ENCODE measurements at places on chromosomes 4 and X.

DNA sequence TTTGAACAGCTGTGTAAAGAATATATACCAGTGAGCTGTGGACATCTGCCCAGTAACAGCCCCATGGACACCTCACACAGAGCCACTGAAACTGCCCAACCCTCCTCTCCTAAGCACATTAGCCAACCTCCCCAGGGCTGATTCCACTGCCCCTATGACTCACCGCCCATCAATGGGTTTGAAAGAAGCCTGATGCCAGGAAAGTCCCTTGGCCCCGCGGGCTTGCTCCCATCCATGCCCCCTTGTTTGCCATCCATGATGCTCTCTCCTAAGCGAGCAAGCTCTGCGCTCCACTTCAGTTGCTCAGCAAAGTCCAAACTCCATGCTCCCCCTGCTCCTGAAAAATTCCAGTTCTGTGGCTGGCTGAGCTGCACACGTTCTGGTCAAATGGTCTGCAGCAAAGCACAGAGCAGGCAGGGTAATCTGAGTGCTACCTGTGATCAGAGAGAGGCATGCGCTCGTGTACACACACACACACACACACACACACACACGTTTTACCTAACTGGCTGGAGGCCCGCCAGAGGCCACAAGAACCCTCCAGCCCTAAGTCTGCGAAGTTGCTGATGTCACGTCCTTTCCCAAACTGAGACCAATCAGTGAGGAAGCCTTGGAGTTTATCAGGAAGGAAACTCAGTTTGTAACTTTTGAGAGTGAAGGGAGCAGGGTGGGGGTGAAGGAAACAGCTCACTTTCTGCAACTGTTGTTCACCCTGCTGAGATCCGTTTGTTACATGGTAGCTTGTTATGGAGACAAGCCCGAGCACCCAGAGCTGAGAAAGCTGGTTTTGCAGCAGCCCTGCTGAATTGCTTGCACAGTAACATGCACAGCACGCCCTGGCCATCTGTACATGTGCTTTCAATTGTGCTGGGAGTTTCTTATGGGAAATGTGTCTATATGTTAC, at the start of gene ASB9:
TSS of gene ASB9 (minus strand) at position 466 of the 904 bp plus-strand sequence. CDS start at position 257, 209 bp downstream.
- no peak for DNase-seq

DNA sequence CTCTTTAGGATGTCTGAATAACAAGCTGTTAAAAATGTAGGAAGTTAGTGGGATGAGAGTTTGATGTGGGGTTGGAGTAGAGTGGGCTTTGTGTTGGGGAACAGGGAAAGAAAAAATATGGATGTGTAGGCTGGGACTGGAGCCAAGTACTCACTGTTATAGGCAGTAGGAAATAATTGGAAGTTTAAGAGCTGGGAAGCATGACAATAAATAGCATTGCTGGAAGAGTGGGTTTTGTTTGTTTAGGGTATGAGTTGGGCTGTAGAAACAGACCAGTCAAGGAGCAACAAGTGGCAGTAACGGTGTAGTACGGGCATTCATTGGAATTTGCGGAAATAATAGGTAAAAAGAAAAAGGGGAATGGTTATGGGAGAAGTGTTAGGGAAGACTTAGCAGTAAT, 81.6 kb downstream of the KDM6A start:
- no peak for DNase-seq

DNA sequence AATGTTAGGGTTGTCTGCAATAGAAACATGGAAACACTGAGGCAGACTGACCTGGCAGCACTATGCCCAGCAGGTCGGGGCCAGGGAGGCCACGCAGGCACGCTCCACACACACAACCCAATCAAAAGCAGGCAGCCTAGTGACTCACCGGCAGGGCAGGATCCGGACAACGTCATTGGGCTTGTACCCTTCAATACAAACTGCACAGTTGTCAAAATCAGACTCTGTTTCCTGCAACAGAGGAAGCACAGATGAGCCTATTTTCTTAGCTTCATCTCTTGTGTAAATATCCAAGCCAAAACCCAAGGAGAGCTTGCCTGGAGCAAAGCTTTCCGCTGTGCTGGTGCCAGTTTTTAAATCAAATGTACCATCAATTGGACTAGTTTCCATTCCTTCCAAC, 185.8 kb downstream of the RNF150 start:
- DNase-seq, result no peak

DNA sequence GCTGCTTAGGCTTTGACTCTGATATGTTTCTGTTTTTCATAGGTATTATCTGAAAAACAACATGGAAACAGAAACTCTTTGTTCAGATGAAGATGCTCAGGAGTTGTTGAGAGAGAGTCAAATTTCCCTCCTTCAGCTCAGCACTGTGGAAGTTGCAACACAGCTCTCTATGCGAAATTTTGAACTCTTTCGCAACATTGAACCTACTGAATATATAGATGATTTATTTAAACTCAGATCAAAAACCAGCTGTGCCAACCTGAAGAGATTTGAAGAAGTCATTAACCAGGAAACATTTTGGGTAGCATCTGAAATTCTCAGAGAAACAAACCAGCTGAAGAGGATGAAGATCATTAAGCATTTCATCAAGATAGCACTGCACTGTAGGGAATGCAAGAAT, 238.6 kb downstream of the RAPGEF2 start:
- no peak for DNase-seq

GRCh38 chr4:105197777-105198176, 51.1 kb downstream of the TET2 start:
- DNase-seq, result no peak

GRCh38 chrX:151825925-151826485, 86.7 kb upstream of the MAGEA4 start:
- DNase-seq, result no peak

GRCh38 chrX:9312922-9313867, 151.7 kb upstream of the TBL1X start:
- DNase-seq, result peak; percentile 52

DNA sequence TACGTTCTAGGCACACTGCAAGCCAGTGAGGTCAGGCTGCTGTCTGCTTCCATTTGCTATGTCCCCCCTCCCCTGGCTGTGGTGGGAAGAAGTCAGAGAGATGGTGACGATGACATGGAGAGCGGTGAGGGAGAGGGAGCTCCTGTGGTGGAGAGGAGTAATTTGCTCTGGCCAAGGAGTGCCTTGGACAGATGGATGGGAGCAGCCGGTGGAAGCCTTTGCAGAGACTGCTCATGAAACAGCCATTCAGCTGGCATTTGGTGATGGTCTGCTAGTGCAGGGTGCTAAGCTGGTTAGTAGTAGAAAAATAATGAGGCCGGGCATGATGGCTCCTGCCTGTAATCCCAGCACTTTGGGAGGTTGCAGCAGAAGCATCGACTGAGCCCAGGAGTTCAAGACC, 124.1 kb downstream of the FHDC1 start:
- DNase-seq, result no peak

- no peak for DNase-seq
These were observed 3.3 kb downstream of the XPNPEP2 start for GRCh38 chrX:129741880-129742758.

DNA sequence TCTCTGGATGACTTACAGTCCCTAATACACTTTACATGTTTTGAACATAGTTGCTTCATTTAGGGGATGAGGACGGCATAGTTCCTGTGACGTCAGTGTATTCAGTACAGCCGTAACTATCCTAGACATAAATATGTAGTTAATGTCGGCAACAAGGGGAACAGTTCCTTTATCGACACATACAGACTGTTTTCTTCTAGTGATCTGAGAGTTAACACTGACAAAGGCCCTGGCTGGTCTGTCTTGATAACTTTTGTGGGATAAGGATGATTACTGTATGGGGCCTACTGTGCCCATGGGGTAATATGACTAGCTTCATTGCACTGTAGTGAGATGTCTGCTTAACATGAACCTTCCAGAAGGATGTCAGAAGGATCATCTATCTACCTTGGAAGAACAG, 131.2 kb downstream of the ZNF518B start:
- no peak for DNase-seq

GRCh38 chr4:23822181-23822580, 67.7 kb downstream of the PPARGC1A start:
- no peak for DNase-seq

GRCh38 chr4:102541697-102542096, 40.5 kb downstream of the NFKB1 start:
- DNase-seq, result no peak

DNA sequence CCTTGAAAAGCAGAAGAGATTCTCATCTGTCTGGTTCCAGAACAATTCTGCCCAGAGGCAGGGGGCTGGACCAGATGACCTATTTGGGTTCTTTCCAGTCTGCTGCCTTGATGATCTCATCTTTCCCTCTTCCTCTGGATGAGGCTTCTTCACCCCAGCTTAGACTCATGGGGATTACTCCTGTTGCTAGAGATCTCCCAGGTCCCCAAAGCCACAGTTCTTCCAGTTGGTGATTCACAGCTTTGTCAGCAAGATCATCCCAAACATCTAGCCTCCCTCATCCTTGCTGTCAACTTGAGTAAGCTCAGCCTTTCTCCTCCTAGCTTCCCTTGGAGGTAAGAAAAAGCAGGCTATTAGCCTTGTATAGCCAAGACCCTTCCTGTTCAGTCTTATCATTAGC, 64.2 kb upstream of the PJA1 start:
- no peak for DNase-seq

DNA sequence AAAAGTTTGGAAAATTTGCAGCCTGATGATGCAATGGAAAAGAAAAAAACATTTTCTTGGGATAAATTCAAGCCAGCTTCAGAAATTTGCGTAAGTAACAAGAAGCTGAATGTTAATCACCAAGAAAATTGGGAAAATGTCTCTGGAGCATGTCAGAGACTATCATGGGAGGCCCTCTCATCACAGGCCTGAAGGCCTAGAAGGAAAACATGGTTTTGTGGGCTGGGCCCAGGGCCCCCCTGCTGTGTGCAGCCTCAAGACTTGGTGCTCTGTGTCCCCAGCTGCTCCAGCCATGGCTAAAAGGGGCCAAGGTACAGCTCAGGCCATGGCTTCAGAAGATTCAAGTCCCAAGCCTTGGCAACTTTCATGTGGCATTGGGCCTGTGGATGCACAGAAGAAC, 1049.8 kb upstream of the GRIA3 start:
- no peak for DNase-seq

DNA sequence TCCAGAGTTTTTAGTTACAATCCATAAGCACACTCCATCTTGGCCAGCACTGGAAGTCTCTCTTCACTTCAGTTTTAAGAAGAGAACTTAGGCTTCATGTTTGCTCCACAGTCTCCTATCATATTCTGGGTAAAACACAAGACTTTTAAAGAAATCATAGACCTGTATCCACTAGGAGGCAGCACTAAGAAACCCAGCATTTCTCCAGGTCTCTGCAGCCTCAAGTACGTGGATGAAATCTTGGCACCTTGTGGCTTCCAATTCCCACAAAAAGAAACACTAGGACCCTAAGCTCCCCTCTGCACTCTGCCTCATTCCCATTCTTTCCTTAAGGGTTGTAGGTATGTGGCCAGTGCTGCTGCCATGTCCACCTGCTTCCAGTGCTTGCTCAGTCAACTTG, 367.3 kb upstream of the CASK start:
- DNase-seq, result no peak

- no peak for DNase-seq
These were observed 6.0 kb upstream of the WDR13 start for GRCh38 chrX:48591255-48591791.

DNA sequence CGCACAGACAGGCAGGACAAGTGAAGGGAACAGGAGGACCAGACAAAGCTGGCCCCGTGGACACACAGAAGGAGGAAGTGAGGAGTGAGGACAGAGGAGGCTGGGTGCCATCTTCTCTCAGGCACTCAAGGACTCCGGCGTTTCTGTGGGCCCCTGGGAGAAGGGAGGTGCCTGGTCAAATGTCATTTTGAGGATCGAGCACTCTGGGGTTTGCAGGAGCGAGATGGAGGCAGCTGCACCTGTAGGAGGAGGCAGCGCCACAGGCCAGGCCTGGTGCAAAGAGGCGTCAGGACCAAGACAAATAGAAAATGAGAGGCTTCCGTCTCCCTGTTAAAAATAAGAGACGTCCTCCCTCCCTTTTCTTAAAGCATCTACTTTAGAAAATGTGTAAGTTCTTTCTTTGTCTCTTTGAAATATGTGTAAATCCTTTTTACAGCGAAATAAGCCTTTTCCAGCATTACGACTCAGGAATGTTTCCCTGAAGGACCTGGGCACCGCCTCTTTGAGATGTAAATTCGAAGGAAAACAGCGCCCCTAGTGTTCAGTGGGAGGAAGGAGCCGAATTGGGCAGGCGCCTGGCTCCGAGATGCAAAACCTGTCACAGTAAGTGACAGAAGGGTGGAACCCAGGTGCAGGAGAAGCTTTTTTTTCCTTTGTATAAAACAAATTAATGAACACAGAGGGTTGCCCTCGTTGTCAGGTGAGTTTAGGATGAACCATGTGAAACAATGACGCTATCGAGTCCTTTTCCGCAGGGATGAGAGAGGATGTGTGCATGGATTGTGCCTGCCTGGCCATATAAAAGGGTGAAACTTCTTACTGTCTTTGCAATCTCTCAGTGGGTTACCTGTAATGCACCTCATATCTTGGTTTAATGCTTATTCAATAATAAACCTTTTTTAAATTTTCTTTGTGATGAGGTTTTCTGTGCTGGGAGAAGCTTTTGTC, 1.4 kb upstream of the C4orf50 start:
- DNase-seq, result no peak

GRCh38 chr4:10173754-10174749, 57.5 kb upstream of the WDR1 start:
- no peak for DNase-seq

- DNase-seq, result no peak
These were observed 82.5 kb downstream of the ARHGAP10 start for GRCh38 chr4:147814376-147814775.

DNA sequence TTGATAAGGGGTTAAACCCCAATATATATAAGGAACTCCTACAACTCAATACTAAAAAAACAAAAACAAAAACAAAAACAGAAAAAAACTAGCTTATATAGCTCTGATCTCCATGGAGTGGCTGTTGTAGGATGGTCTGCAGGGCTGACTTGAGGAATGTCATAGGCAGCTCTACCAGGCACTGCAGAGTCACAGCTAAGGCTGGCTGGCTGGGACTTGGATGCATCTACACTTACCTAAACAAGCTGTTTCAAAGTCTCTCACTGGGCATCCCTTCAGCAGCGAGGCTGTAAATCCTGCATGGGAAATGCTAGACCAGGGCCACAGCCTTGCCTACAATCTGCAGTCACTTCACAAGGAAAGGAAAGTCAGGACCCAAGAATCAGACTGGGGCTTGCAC, 61.3 kb downstream of the HOPX start:
- no peak for DNase-seq

DNA sequence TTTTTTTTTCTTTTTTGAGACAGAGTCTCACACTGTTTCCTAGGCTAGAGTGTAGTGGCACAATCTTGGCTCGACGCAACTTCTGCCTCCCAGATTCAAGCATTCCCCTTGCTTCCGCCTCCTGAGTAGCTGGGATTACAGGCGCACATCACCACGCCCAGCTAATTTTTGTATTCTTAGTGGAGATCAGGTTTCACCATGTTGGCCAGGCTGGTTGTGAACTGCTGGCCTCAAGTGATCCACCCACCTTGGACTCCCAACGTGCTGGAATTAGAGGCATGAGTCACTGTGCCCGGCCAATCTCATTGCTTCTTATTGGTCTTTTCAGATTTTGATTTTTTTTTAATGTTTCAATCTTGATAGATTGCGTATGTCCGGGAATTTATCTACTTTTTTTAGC, 124.4 kb downstream of the NBDY start:
- DNase-seq, result no peak
